Neuronal stem cell (in vitro differentiated cells): ENCODE measurements at places on chromosomes 16 and 17.

GRCh38 chr17:54814371-54814770, 86.3 kb upstream of the TOM1L1 start:
- H3K4me3 ChIP-seq = no peak overlapping the region
- H3K27ac ChIP-seq = no peak overlapping the region
- H3K27me3 ChIP-seq = no peaks in the 10 kb centered on the region
- no peaks in the 10 kb centered on the region for H3K4me1 ChIP-seq
- H3K36me3 ChIP-seq = no peaks in the 10 kb centered on the region

GRCh38 chr17:9004132-9004960, 17.0 kb upstream of the NTN1 start:
- no peaks in the 10 kb centered on the region for H3K36me3 ChIP-seq
- H3K27me3 ChIP-seq = peaks cover 42% of the 10 kb centered on the region
- no peak overlapping the region for H3K27ac ChIP-seq
- H3K4me1 ChIP-seq = peaks cover 3% of the 10 kb centered on the region
- peak overlapping the region; percentile 59 for H3K4me3 ChIP-seq

DNA sequence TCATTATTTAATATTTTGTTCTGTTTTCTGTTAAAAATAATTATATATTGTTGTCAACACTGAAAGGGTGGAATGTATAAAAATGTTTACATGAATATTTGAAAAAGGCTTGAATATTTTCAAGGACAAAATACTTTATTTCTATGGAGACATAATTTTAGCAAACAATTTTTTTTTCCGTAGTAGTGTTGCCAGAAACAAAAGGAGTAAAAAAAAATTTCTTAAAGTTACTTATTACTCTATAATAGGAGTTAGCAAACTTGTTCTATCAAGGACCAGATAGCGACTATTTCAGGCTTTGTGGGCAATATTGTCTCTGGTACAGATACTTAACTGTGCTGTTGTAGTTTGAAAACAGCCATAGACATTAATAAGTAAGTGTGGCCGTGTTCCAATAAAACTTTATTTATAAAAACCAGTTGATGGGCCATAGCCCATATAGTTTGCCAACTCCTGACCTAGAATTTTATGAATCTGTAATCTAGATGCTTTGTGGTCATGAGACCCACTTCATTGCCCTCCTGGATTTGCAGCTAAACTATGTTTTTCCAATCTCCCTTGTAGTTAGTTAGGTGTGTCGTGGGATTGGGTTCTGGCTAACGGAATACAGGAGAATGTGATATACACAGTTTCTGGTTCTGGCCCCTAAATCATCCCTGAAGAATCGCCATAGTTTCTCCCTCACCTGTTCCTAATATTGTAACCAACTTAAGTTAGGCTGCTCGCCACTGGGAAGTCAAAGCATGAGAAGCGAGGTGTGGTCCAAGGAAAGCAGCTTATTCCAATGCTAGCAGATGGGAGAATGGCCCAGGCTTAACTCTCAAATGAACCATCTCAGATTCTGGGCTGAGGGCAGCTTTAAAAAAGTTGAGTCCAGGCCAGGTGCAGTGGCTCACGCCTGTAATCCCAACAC, 153.6 kb downstream of the ABCA8 start:
- H3K36me3 ChIP-seq = no peaks in the 10 kb centered on the region
- H3K27me3 ChIP-seq = no peaks in the 10 kb centered on the region
- DNase-seq = no peak
- H3K27ac ChIP-seq = no peak overlapping the region
- peaks cover 4% of the 10 kb centered on the region for H3K4me1 ChIP-seq
- no peak overlapping the region for H3K4me3 ChIP-seq

- no peak for DNase-seq
- H3K27me3 ChIP-seq = no peaks in the 10 kb centered on the region
- no peak overlapping the region for H3K27ac ChIP-seq
- no peak overlapping the region for H3K4me3 ChIP-seq
Measured at GRCh38 chr16:87416826-87417527, 24.8 kb downstream of the MAP1LC3B start.

DNA sequence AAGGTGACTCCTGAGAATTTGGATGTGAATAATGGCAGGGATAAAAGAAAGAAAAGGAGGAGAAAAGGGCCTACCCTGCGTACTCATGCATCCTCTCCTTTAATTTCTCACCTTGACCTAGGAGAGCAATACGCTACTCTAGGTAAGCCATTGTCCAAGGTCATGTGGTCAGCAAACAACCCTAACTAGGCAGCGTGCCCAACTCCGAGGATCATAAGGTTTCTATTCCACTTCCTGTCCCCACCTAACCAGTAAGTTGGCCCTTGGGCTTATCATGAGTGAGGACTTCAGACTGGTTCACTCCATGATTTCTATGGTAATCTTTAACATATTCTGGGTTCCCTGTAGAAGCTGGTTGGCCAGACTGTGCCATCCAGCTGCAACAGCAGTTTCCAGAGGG, 315.1 kb upstream of the CCL2 start:
- no peak for DNase-seq
- H3K27ac ChIP-seq = no peak overlapping the region
- no peaks in the 10 kb centered on the region for H3K27me3 ChIP-seq
- H3K4me3 ChIP-seq = no peak overlapping the region
- no peaks in the 10 kb centered on the region for H3K36me3 ChIP-seq

DNA sequence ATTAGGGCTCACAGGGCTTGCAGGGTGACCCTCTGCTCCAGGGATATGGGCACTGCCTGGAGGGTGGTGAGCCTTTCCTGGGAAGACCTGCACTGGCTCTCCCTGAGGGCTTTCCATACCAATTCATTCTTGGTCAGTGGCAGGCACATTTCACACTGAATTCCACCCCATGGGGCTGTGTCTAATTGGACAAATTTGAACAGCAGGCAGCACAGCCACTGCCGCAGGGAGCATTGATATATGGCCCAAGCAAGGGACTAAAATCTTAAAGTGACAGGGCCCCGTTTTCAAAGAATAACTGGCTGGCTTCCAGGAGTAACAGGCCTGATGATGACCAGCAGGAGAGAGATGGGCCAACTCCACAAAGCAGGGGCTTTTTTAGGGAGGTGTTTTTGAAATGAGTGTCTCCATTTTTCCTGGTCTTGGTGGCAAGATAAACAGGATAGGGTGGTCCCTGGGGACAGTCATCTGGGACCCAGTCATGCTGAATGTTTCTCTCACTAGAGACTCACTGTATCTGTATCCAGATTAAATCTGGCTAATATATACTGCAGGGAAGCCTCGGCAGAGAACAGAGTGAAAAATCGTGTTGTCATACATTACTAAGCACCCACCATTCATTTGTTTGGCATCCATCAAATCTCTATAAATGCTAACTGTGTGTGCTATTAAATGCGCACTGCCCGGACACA, 74.1 kb upstream of the TBX2 start:
- H3K27me3 ChIP-seq = no peaks in the 10 kb centered on the region
- no peak overlapping the region for H3K4me3 ChIP-seq
- no peak overlapping the region for H3K27ac ChIP-seq
- no peaks in the 10 kb centered on the region for H3K36me3 ChIP-seq
- peaks cover 10% of the 10 kb centered on the region for H3K4me1 ChIP-seq
- no peak for DNase-seq

DNA sequence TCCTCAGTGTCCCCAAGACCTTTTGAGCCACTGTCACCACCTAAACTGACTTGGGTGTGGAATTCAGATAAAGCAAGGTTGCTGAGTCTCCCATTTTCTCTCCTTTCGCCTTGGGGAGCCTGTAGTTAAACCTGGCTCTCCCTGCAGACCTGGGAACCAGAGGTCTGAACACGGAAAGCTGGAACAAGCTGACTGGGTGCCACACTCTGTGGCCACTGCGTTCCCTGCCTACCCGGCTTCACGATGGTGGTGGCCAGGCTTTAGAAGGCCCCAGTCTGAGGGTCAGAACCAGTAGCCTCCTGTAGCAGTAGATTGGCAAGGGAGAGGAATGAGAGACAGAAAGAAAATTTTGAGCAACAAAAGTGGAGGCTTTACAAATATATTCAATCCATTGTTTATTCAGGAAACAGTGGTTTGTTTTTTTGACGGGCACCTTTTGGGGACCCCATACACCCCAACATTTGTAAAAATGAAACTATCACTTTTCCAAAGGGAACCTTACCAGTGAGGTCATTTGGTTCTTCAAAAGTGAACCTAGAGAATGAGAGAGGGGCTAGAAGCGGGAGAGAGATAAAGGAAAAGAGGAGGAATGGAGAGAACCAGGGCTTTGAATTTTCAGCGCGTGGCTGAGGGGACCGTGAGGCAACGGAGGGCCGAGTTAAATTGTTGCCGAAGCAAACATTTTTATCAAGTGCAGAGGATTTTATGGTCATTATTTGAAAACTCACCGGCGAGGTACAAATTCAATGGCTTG, 1.8 kb upstream of the HOXB8 start:
- peaks cover 74% of the 10 kb centered on the region for H3K27me3 ChIP-seq
- no peaks in the 10 kb centered on the region for H3K36me3 ChIP-seq
- no peak for DNase-seq
- H3K27ac ChIP-seq = no peak overlapping the region
- H3K4me1 ChIP-seq = no peaks in the 10 kb centered on the region
- H3K4me3 ChIP-seq = no peak overlapping the region

DNA sequence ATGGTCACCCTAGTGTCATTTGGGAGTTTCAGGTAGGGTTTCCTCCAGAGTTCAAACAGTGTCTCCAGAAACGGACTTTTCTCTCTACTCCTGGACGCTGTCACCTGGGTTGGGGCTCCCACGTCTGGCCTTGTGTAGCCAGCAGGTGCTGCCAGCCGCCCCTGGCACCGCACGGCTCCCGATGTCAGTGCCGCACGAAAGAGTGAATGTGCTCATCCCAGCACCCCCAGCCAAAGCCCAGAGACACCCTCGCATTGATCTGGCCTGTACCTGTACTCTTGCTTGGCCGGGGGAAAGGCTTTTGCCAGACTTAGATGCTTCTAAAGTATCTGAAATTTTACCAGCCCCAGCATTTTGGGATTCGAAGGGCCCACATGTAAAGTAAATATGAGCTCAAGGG, 351.9 kb downstream of the C16orf95 start:
- H3K27me3 ChIP-seq = no peaks in the 10 kb centered on the region
- H3K4me1 ChIP-seq = peaks cover 7% of the 10 kb centered on the region
- DNase-seq = no peak

GRCh38 chr17:897970-898619, 81.5 kb downstream of the NXN start:
- H3K27ac ChIP-seq = no peak overlapping the region
- peaks cover 49% of the 10 kb centered on the region for H3K36me3 ChIP-seq
- no peaks in the 10 kb centered on the region for H3K4me1 ChIP-seq
- H3K4me3 ChIP-seq = no peak overlapping the region
- no peak for DNase-seq

GRCh38 chr17:73742948-73743381, 98.7 kb upstream of the SDK2 start:
- H3K27me3 ChIP-seq = no peaks in the 10 kb centered on the region
- H3K4me1 ChIP-seq = no peaks in the 10 kb centered on the region
- no peak overlapping the region for H3K4me3 ChIP-seq
- no peak overlapping the region for H3K27ac ChIP-seq
- no peaks in the 10 kb centered on the region for H3K36me3 ChIP-seq

DNA sequence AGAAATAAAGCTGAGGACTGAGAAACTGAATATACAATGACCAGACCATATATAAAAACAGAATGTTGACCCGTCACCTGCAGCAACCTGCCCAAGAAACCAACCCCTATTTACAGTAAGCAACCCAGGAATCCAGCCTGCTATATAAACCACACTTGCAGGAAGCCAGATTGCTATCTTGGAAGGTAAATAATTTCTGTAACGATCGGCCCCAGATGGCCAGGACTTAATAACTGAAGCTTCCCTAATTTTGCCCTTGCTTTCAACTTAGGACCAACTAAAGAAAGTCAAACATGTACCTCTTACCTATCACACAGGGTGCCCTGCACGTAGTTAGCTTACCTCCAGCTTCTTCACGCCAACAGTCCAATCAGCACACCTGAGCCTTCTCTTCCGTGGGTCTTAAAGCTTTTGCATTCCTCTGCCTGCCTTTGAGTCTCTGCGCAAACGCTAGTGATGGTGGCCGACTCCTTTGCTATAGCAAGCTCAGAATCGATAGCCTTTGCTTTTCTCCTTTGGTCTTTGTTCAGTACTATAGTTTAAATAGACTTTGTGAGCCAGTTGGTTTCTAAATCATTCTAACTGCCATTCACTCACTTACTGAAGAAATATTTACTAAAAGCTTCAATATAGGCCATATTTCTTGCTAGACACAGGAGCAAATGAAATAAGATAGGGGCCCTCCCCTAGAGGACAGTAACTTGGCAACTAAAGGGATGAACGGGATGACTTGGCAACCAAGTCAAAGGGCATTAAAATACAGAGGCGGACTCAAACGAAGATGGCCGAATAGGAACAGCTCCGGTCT, 31.3 kb downstream of the MPHOSPH6 start:
- H3K27me3 ChIP-seq = no peaks in the 10 kb centered on the region
- no peaks in the 10 kb centered on the region for H3K4me1 ChIP-seq
- no peak overlapping the region for H3K27ac ChIP-seq
- DNase-seq = no peak
- no peak overlapping the region for H3K4me3 ChIP-seq

DNA sequence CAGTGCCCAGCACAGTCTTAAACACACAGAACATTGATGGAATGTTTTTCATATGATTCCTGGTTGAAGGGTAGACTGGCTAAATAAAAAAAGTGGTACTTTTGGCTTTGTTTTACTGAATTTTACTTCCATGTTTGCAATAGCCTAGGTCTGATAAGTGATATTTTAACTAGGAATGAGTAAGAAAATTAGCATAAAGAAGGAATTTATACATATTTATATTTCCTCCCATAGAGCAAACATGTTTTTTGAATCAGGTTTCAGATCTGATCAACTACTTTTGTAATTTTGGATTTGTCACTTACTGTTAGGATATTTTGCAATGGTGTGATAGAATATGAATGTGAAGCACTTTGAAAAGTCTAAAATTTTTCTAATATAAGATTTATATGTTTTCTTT, 7.2 kb downstream of the NF1 start:
- no peaks in the 10 kb centered on the region for H3K27me3 ChIP-seq
- DNase-seq = no peak

DNA sequence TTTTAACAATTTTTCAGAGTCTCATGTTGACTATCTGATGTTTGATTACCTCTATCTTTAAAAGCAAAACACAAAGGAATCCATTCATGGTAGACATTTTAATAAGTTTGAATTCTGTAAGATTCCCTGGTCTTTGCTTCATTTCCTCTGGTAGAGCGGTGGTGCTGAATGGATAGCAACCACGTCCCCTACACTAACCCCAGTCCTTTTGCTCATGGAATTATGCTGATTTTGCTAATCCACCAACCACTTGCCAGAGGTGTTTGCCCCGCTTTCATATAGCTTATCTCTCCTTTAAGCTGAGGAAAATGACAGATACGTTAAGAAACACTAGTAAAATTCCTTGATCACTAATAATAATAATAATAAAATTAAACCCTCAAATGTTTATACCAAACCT, 9.5 kb downstream of the KCNJ16 start:
- no peaks in the 10 kb centered on the region for H3K36me3 ChIP-seq
- H3K27me3 ChIP-seq = no peaks in the 10 kb centered on the region
- H3K27ac ChIP-seq = no peak overlapping the region
- no peak overlapping the region for H3K4me3 ChIP-seq
- no peaks in the 10 kb centered on the region for H3K4me1 ChIP-seq

DNA sequence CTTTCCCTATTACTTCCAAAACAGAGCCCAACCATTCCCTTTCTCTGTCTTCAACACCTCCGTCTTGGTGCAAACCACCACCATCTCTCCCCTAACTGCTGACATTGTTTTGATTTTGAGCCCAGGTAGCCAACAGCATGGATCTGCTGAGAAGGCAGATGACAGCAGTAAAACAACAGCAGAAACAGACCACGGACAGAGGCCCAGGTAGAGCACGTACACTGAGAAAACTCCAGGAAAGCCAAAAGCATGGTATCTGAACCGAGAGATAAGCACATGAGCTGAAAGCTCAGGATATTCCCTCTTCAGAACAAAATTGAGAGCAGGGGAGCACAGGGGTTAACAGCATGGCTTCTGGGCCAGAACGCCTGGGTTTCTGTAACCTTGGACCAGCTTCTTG, 18.9 kb upstream of the MAP3K14 start:
- H3K27me3 ChIP-seq = peaks cover 15% of the 10 kb centered on the region
- no peaks in the 10 kb centered on the region for H3K36me3 ChIP-seq
- DNase-seq = no peak
- no peak overlapping the region for H3K27ac ChIP-seq
